ENCODE measurements at places on chromosomes 1 and 21. TPM values are rescaled to one million over a fixed set of nuclear protein-coding genes. Genes with fewer than 3 reads are reported as not detected.

JAM2 gene
- 6.0 TPM for total RNA-seq

CCDC190 gene
- not detected for total RNA-seq

CENPF gene
- total RNA-seq = 0.28 TPM

MX2 gene
- 3.6 TPM for total RNA-seq

HUNK gene
- 0.13 TPM for total RNA-seq

GBP1 gene
- total RNA-seq = 3.9 TPM

NBPF12 gene
- 1.9 TPM for total RNA-seq

RGS13 gene
- 0.11 TPM for total RNA-seq

APOBEC4 gene
- not detected for total RNA-seq

PLA2G2D gene
- total RNA-seq = not detected

GRCh38 chr1:151847867-151848596 lies 5.5 kb downstream of the THEM5 start:
- no peak for DNase-seq

- DNase-seq = peak; percentile 94
These were observed 2.0 kb downstream of the ADAMTS1 start for GRCh38 chr21:26842974-26843932.

DNA sequence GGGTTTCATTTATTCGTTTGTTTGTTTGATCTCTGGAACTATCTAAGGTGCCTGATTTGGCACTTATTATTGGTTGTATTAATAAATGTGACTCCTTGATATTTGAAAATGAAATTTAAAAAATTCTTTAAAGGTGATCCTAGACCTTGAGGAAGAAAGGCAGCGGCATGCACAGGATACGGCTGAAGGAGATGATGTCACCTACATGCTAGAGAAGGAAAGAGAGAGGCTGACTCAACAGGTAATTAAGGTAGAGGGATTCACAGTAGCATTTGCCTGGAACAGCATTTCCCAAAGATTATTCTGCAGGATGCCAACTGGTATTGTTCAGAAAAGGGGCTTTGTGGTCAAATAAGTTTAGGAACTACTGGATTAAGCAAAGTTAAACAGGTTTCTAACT lies 54.4 kb upstream of the WNT2B start:
- DNase-seq = no peak

DNA sequence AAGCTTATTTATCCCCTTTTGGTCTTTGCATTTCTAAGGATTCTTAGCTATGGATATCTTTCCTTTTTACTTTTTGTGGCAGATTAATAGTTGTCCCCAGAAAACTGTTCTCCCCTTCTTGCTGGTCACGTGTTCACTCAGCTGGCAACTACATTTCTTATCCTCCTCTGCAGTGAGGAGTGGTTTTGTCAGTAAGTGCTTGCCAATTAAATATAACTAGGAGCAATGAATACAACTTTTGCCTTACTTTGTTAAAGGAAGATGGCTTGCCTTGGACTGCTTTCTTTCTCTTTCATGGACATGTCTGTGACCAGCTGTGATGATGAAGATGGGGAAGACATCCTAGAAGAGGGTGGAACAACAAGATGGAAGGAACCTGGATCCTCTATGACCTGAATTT lies 15.6 kb upstream of the ALG14 start:
- DNase-seq = no peak

GRCh38 chr1:86905875-86906274 lies 8.1 kb downstream of the SELENOF start:
- no peak for DNase-seq

DNA sequence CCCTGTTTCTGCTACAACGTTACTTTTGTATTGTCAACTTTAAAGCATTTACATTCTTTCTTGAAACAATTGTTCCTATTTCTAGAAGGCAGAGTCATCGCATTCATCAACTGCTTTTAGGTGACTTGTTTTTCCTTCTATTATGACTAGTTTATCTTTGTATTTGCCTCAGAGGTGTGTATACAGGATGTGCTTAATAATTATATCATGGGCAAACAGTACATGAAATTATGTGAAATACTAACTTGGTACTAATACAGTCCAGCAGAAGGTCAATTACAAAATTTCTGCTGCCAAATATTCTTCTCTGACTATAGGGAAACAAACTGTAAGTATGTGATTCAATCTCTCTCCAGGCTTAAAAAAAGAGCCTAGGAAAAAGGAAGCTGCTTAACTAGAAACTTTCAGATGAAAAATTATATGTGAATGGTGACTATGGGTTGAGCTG lies 101.6 kb downstream of the C4BPA start:
- no peak for DNase-seq

DNA sequence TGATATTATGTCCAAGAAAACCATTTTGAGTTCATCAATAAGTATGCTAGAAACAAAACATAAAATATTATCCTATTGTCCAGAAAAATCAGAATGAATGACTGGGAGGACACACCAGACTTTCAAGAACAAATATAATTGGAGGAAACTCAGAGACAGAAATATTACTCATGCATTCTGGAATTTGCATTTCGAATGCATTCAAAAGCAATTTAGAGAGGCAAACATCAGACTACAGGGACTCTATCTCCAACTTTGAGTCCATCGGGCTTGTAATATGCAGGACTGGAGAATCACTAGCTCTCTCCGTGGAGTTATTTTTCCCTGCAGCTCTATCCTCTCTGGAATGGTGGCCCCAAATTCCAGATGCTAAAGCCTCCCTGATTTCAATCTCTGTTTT lies 161.8 kb downstream of the CDC42BPA start:
- no peak for DNase-seq

DNA sequence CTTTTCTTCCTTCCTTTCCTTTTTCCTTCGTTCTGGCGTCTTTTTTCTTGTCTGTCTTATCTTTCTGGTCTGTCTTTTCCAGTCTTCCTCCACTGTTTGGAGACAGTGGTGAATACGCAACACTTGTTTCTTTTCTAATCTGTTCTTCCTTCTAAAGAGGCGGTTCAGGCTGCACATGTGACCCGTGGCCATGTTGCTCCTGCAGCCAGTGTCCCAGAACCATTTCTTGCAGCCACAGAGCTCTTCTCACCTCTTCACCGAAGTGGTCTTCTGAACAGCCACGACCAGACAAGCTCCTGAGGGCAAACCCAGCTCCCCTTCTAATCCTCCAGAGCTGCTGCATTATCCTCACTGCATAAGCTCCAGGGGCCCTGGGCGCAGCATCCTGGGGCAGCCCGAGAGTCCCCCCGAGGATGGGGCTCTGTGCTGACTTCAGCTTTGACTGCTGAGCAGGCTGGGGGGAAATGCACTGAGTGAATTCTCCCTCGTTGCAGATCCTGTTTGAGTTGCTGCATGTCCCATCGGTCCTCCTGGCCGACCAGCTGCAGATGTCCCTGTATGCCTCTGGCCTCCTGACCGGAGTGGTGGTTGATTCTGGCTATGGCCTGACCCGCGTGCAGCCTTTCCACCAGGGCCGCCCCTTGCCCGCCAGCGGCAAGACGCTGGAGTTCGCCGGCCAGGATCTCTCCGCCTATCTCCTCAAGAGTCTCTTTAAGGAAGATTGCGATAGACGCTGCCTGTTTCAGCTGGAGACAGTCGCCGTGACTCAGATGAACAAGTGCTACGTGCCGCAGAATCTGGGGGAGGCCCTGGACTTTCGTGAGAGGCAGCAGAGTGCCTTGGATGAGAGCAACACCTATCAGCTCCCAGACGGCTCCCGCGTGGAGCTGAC lies 70.4 kb downstream of the ACTL8 start:
- DNase-seq = no peak

- no peak for DNase-seq
These were observed 45.5 kb upstream of the RCOR3 start for GRCh38 chr1:211213702-211214101.

GRCh38 chr1:161175771-161176453 lies 1.4 kb downstream of the B4GALT3 start:
- peak; percentile 44 for DNase-seq

DNA sequence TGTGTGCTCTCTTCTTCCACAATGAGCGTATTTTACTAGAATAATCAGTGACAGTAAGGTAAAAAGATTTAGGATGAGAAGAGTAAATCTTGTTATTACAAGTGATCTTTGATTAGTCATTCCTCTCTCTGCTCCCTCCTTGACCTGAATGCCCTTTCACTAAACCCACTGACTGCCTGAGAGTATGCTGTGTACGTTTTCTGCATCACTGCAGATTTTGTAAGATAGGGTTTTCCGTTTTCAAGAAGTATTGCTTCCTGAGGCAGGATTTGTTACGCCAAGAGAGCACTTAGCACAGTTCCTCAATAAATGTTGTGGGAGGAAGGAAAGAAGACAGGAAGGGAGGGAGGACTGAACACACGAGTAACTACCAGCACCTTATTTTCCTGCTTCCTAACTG lies 7.7 kb upstream of the LAMB3 start:
- no peak for DNase-seq

GRCh38 chr21:41222247-41223068 lies 54.5 kb downstream of the BACE2 start:
- no peak for DNase-seq

GRCh38 chr1:115782571-115783281 lies 14.2 kb upstream of the CASQ2 start:
- DNase-seq = no peak

DNA sequence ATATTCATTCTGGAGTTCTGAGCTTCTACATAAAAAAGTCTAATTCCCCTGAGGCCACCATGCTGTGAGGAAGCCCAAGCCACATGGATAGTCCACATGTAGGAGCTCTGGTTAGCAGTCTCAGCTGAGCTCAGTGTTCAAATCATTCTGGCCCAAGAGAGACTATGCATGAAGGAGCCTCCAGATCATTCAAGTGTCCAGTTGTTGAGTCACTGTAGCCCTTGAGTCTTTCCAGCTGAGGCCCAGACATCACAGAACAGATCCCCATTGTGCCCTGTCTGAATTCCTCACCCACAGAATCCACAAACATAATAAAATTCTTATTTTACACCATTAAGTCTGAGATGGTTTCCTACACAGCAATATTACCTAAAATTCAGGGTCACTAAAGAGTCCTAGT lies 107.0 kb upstream of the NGF start:
- DNase-seq = no peak

GRCh38 chr1:25431955-25432719 lies 1.4 kb downstream of the MACO1 start:
- DNase-seq = no peak

DNA sequence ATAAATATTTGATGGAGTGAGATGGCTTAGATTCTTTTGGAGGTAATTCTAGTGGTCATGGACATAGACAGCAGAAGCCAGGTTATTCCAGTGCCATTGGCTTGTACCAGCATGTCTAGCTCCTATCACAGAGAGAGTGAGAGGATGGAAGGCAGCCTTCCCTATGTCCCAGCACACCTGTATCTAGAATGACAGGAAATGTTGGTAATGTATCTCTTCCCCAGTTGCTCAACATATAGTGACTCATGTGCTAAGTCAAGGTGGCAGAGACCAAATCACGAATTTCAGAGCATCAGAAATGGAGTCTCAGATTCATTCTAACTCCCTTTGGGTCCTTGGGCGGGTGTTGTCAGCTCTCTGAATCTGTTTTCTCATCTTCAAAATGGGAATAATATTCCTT lies 28.4 kb downstream of the METTL13 start:
- no peak for DNase-seq

DNA sequence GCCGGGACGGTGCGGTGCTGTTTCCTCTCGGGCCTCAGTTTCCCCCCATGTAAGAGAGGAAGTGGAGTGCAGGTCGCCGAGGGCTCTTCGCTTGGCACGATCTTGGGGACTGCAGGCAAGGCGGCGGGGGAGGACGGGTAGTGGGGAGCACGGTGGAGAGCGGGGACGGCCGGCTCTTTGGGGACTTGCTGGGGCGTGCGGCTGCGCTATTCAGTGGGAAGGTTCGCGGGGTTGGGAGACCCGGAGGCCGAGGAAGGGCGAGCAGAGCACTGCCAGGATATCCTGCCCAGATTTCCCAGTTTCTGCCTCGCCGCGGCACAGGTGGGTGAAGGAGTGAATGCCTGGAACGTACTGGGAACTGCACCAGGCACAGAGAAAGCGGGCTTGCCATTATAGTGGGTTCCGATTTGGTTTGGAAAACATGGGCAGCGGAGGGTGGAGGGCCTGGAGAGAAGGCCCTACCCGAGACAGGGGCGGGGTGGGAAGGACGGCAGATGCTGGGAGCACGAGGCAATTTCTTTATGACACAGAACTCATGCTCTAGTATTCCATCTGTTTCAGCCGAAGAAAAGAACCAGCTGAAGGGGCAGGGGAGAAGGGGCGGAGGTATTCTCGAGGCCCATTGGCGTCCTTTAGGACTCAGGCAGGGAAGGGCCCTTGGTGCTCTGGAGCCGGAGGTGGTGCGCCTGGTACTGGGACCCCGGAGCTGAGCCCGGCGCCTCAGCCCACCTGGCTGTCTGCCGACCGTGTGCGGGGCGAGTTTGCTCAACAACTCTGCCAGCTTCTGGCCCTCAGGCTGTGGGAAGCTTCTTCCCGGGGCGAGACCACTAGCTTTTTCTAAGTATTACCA lies 960 bp downstream of the PCSK9 start:
- no peak for DNase-seq

DNA sequence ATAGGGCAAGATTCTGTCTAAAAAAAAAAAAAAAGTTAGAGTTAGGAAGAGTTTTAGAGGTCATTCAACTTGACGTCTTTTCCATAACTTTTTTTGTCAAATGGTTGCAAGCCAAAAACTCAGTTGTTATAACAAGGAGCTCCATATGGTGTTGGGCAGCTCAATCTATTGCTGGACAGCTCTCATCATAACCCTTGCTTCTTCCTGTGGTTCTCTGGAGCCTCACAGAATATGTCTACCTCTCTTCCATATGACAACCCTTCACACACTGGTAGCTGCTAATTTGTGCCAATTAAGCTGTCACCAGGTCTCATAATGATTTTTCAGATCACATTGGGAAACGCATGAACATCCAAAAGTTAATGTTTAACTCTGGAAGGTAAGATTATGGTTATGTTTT lies 57.8 kb upstream of the SLC16A1 start:
- DNase-seq = no peak

DNA sequence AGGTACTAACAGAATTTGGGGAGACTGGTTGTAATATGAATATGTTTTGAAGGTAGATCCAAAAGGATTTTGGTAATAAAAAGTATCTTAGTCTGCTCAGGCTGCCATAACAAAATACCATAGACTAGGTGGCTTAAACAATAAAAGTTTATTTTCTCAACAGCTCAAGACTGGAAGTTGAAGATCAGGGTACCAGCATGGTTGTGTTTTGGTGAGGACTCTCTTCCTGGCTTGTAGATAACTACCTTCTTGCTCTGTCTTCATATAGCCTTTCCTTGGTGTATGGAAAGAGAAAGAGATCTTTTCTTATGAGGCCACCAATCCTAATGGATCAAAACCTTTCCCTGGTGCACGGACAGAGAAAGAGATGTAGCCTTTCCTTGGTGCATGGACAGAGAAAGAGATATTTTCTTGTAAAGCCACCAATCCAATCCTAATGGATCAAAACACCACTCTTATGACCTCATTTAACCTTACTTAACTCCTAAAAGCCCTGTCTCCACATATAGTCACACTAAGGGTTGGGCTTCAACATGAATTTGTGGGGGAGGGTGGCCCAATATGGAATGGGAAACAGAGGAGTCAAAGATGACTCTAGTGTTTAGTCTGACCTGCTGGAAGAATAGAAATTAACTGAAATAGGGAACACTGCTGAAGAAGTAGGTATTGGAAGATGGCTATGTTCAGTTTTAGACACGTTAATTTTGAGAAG lies 5.4 kb upstream of the TSNAX start:
- no peak for DNase-seq

Data from psoas muscle (tissue), 8 donors.